Stimulated activated CD4-positive, alpha-beta T cell treated with anti-CD3 and anti-CD28 coated beads, Interleukin-1b, Interleukin-23, amount 100 ng/mL, for 48 hours (primary cell): ENCODE measurements at places on chromosomes 11 and 22.

DNA sequence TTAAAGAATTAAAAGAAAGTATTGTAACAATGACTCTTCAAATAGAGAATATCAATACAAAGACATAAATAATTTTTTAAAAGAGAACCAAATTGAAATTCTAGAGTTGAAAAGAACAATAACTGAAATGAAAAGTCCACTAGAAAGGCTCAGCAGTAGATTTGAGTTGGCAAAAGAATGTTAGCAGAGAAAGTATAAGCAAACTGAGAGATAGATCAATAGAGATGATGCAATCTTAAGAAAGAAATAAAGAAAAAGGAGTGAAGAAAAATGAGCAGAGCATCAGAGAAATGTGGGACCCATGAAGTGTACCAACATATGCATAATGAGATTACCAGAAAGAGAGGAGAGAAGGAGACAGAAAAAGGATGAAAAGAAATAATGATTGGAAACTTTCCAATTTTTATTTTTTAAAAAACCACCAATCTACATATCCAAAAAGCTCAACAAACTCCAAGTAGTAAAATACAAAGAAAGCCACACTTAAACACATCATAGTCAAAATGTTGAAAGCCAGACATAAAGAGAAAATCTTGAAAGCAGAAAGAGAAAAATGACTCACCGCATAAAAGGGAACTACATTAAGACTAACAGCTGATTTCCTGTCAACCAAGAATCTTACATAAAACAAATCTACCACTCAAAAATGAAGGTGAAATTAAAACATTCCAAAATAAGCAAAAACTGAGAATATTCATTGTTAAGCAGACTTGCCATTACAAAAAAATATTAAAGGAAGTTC lies 20.9 kb downstream of the NCF4 start:
- no peak for DNase-seq

DNA sequence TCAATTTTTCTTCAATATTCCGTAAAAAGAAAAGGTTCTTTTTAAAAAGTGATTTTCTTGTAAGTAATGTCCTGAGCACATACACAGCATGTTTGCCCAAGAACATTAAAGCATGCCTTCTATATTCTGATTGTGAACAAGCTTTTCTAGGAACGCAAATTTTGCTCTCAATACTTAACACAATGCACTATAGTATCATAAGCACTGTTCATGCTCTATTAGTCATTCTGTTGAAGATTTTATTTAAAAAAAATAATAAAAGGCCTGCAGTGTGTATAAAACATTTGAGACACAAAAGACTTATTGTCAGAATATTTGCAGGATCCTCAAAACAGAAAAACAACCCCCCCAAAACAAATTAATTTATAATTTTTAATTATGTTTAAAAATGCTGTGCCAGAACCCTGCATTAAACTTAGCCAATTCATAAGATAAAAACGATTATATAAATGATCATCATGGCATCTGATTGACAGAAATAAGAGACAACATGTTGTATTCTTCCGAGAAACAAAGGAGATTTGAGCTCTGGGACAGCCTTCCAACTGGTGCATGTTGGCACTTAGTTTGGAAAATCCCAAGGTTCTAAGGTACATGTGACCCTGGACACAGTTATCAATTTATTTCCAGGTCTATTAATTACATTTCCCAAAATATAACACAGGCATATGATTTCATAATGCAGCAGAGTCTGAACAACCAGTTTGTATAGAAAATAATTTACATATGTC lies 13.1 kb downstream of the MTMR2 start:
- DNase-seq, result no peak

DNA sequence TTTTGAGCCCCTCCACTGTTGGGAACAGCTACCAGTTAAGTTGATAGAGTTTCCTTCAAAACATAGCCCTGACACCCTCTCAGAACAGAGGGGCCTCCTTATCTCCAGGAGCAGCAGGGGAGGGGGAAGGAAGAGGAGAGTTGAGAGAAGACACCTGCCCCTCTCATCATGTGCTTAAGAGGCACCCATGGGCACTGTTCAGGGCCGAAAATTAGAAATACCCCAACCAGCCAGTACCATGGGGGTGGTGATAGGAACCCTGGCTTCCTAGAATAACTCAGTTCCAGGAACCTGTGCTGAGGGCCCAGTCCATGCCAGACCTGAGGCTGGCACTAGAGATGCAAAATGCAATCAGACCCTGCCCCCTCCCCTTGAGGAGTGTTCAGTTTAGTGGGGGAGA lies 9.3 kb upstream of the GDPD5 start:
- no peak for DNase-seq

- no peak for DNase-seq
Measured at GRCh38 chr22:29306835-29307595, 565 bp downstream of the GAS2L1 start.

GRCh38 chr11:118837868-118838267 lies 45.8 kb upstream of the CXCR5 start:
- no peak for DNase-seq

DNA sequence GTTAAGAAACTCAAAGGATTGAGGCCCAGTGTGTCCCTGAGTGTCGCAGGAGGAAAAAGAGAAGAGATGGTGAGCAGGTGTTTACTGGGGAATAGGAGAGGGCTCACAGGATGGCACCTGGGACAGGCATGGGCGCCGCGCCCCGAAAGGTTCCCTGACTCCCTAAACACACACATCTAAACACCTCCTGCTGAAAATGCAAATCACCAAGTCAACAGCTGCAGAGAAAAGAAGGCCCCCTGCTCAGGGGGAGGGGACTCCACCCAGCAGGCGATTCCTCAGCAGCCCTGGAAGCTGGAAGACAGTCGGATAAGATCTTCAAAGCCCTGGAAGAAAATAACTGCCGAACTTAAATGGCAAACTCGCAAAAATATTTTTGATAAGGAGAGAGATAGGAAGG lies 377.2 kb downstream of the BRD1 start:
- no peak for DNase-seq

- peak; percentile 82 for DNase-seq
Measured at GRCh38 chr11:96155627-96156378, 187.2 kb downstream of the MAML2 start.

DNA sequence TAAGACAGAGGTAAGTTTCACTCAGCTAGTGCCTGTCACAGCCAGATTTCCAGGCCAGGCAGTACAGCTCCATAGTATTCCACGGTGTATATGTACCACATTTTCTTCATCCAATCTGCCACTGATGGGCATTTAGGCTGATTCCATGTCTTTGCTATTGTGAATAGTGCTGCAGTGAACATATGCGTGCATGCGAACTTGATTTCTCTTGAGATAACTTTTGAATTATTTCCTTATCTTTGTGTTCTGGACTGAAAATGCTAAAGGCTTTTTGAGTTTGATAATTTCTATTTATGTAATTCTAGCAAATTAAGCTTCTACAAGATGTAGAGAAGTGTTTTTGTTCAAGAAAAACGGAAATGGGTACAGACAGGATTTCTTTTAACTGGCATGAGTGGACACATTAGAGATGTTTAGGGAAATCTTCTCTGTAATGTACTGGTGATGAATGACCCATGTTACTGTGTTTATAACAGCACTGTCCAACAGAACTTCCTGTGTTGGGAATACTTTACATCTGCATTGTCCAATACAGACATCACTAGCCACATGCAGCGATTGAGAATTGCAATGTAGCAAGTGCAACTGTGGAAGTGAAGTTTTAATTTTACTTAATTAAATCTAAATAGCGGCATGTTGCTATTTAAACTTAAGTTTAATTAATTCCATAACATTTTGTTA lies 151.3 kb downstream of the CADM1 start:
- no peak for DNase-seq

DNA sequence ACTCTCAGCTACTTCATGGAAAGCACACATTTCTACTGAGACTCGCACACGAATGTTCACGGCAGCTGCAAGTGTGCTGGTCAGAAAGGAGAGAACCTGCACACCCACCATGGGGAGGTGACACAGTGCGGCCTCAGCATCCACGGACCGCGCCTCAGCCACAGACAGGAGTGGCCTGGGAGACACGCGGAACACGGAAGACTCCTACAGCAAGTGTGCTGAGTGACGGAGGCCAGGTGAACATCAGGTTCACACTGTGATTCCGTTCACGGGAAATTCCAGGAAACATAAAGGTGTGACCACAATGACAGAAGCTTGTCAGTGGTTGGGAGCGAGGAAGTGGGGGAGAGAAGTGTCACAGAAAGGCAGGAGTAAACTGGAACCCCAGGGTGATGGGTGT lies 13.3 kb upstream of the MOB2 start:
- DNase-seq, result no peak

GRCh38 chr11:129210831-129211181 lies 18.7 kb upstream of the ARHGAP32 start:
- DNase-seq, result no peak
